ENCODE measurements at places on chromosomes 7 and 10.

DNA sequence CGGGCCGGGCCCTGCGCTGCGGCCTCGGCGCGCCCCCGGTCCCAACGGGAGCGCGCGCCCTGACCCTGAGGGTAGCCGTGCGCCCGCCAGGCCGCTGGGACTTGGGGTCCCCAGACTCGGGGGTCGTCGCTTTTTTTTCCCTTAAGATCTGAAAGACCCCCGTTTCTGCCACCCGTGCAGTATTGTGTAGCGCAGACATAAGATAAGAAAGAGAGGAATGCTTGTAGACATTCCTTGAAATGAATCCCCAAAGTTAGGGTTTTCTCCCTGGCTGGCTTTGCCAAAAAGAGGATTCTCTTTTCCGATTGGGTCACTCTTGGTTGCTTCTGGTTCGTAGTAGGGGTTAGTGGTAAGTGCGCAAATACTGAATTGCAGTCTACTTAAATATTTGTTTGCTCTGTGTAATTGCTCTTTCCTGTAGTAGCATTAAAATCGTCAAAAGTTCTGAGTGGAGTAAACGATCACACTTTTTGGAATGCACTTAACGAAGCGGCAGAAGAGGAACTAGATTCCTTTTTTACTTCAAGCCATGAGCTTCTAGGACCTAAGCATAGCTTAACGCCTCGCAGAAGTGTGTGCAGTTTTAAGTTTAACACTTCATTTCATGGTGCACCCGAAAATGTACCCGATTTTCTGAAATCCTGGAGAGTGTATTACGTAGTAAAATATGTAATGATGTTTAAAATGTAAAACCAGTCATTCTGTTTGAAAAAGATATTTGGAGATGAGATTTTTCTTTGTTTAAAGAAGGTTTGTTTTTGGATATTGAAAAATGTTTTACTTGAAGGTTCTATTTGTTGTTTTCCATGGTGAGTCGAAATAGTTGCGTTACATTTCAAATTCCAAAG lies 1.3 kb downstream of the CUL1 start:
- peak; percentile 54 for DNase-seq

DNA sequence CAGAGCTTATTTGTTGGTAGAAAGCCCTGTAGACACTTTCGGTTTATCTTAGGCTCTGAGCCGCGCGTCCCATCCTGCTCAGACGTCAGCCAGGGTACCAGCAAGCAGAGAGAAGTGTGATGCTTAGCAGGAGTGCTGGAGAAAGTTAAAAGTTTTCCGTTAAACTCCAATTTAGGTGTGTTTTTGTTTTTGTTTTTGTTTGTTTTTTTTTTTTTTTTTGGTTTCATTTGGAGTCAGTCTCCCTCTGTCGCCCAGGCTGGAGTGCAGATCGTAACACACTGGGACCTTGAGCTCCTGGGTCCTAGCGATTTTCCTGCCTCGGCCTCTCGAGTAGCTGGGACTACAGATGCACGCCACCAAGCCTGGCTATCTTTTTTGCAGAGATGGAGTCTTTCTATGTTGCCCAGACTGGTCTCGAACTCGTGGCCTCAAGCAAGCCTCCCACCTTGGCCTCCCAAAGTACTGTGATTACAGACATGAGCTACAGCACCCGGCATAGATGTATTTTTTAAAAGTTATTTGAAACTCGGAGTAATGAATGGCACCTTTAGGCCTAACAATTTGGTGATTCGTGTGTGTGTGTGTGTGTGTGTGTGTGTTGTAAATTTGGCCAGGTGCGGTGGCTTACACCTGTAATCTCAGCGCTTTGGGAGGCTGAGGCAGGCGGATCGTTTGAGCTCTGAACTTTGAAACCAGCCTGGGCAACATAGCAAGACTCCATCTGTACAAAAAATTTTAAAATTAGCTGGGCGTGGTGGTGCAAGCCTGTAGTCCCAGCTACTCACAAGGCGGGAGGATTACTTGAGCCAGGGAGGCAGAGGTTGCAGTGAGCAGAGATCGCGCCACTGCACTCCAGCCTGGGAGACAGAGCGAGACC lies 1.3 kb upstream of the HIP1 start:
- DNase-seq, result no peak

DNA sequence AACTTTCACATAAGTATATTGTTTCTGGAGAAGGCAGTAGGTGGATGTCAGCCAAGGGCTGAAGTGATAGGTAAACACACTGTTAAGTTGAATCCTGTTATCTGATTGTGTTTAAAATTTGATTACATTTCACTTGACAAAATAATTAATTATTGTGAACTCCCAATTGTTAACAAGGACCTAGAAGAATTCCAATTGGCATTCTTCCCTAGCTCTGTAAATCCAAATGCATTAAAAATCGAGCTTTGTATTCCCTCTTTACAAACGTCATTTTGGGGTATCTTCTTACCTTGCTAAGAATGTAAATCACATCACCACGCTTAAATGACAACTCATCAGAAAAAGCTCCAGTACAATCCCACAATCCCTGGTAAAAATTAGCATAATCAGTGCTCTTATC lies 179.9 kb downstream of the SKAP2 start:
- no peak for DNase-seq

GRCh38 chr7:86978808-86979506 lies 80.5 kb downstream of the ELAPOR2 start:
- DNase-seq, result no peak

- DNase-seq, result peak; percentile 38
Measured at GRCh38 chr10:971150-971542, 17.1 kb upstream of the GTPBP4 start.

DNA sequence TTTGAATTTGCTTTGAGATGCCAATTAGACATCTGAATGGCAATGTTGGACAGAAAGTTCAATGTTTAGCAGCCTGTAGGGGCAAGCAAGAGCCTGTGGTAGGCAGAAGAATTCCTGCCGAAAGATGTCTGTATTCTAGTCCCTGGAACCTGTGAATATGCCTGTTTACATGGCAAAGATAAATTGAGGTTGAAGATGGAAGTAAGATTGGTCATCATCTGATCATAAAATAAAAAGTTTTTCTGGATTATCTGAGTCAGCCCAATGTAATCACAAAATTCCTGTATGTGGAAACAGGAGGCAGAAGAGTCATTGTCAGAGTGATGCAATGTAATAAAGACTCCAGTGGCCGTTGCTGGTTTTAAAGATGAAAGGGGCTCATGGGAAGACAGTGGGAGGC lies 430.5 kb downstream of the MDFIC start:
- DNase-seq, result peak; percentile 64

DNA sequence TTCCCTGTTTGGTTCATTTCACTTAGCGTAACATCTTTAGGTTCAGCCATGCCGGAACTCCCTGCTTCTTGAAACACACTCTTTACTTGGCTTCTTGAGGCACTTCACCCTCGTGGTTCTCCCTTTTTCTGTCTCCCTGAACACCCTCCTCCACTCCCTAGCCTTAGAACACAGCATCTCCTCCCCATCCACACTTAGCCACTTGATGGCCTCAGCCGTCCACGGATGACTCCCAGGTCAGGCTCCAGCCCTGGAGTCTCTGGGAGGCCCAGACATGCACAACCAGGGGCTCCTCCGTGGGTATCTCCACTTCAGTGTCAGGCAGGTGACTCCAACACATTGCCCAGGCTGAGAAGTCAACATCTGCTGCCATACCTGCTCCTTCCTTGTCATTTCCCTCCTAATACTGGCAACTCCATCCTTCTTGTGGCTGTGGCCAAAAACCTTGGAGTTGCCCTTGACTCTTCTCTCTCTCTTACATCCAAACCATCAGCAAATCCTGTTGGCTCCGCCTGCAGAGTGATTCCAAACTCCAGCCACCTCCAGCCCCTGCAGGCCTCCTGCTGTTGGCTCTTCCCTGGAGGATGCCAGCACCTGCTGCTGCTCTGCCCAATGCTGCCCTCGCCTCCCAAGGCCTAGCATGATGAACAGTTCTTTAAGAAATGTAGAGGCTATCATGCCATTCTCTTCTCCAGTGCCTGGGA lies 8.4 kb upstream of the INMT start:
- peak; percentile 49 for DNase-seq

GRCh38 chr10:13971601-13972475 lies 358.9 kb downstream of the FRMD4A start:
- DNase-seq, result no peak

DNA sequence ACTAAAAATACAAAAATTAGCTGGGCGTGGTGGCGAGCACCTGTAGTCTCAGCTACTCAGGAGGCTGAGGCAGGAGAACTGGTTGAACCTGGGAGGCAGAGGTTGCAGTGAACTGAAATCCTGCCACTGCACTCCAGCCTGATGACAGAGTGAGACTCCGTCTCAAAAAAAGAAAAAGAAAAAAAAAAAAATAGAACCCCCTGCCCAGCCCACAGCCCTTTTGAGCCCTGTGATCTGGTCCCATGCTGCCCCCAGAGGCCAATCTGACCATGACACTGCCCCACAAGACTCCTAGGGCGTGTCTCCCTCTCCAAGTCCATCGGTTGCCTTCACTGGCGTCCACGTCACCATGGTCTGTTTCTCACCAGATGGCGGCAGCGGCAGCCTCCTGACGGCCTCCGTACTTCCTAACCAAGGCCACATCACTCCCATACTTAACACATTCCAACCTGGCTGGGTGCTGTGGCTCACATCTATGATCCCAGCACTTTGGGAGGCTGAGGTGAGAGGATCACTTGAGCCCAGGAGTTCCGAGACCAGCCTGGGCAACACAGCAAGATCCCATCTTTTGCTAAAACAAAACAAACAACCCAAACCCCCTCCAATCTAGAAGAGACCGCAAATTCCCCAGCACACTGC lies 18.0 kb downstream of the STX1A start:
- DNase-seq, result peak; percentile 68

Measured in fibroblast of gingiva (primary cell).